ENCODE measurements at places on chromosomes 7 and 10. TPM values are rescaled to one million over a fixed set of nuclear protein-coding genes. Genes with fewer than 3 reads are reported as not detected.

Gene BPGM
- total RNA-seq = 13.2 TPM

Gene EPO
- total RNA-seq = not detected

GRCh38 chr10:5565205-5565545 is 40.4 kb downstream of the CALML3 start:
- peak; percentile 76 for DNase-seq

- DNase-seq = no peak
Observed at GRCh38 chr10:43310872-43311271, 44.0 kb upstream of the RASGEF1A start.

DNA sequence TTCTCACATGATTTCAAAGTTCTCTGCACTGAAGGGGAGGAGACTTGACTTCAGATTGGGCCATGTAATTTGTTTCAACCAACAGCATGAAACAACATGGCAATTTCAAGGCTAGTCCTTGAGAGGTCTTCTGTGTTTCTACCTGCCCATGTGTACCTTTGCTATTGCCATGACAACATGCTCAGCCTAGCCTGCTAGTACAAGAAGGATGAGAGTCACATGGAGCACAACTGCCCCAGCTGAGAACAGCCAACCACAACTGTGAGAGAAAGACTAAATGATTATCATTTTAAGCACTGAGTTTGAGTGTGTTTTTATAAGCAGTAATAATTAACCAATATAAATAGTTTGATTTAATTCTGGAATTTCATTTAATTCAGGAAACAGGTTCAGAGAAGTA is 41.9 kb downstream of the ANKMY2 start:
- no peak for DNase-seq

GRCh38 chr7:90669492-90669891 is 73.4 kb downstream of the CDK14 start:
- DNase-seq = no peak

Gene SPDYE11
- total RNA-seq = not detected

DNA sequence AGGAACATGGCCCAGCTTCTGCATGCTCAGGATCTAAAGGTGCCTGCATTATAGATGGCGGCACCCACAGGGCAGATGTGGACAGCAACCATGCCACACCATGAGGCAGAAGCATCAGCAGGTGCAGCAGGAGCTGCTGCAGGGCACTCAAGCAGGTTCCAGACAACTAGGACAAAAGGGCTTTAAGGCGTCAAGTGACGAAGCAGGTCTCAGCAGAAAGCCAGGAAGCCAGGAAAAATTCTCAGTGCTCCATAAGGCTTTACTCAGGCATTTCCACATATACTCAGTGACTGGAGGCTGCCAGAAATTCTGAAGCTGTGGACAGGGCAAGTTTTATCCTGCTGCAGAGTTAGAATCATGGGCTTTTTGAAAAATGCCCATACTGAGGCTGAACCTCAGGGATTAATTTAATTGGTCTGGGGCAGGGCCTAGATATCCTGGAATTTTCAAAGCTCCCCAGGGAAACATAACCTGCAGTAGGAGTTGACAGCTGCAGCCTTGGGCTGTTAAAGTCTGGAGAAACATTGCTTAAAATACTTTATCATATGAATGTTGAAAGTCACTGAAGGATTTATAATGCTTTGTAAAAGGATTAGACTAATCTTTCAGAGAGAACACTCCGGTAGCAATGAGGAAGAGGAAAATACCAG is 68.1 kb upstream of the RNF148 start:
- DNase-seq = no peak

DNA sequence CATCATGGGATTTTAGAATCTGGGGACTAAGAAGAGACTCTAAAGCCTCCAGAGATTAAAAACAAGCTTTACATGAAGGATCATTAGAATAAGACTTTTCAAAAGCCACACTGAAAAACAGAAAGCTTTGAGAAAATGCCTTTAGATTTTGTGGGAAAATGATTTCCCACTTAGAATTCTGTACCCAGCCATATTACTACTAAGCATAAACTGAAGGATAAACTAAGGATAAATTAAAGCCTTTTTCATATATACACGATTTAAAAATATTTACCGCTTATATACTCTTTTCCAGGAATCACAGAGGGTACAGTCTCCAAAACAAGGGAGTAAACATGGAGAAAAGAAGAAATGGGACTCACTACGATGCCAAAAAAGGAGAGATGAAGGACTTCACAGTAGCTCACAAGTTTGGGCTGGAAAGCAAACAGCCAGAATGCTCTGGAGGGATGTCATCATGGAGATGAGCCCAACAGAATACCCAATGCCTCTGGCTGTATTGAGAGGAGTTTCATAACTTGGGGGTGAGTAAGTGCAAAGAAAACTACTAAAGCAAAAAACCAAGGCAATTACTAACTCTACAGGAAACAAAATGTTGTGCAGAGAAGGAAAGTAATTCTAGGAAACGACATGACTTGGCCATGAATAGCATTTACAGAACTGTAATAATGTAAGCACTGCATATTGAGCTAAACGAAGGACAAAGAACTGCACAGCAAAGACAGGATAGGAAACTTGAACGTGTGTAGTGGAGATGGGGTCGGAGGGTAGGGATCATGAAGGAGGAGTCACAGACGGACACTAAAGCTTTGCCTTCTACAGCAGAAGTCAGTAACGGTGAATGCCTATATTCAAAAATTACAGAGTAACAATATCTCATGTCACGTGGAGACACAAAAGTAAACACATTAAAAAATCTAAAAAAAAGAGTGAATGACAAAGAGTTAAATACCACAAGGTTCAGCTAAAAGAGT is 61.4 kb upstream of the ASAH2 start:
- DNase-seq = no peak

- no peak for DNase-seq
Observed at GRCh38 chr10:68112837-68113236, 3.5 kb downstream of the MYPN start.

- DNase-seq = no peak
Observed at GRCh38 chr7:96388620-96389383, 66.9 kb upstream of the SLC25A13 start.

- DNase-seq = no peak
Observed at GRCh38 chr10:110857265-110858171, 14.2 kb upstream of the PDCD4 start.

- DNase-seq = no peak
Observed at GRCh38 chr7:98668255-98668654, 51.2 kb downstream of the NPTX2 start.

DNA sequence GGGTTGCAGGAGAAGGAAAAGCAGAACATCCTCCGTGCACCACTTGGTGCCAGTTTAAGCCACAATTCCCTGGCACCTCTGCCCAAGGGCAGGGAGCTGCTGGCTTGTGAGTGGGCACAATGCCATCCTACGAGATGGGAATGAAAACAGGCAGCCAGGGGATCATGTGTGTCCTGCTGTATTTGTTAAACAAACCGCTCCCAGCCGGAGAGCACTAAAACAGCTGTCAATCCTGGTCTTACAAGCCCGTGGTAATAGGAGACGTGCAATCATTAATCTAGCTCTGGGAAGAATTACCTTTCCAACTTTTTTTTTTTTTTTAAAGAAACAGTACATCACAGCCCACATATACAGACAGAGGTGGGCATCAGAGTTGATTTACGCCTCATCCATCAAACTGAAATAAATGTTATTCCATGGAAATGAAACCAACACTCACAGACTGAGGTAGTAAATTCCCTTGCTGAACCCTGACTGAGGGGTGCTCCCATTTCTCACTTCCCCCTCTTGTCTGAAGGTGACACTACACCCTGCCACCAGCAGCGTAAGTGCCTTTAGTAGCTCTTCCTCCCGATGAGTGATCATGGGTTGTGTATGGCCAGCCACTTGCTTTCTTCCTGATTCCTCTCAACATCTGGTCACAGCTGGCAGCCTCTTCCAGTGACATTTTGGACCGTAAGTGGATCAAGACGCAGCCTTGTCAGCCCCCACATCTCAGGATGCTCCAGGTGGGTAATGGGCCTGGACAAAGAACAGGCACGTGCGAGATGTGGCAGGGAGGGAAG is 143.8 kb downstream of the TEX36 start:
- no peak for DNase-seq

GRCh38 chr10:34200355-34200901 is 614.7 kb downstream of the PARD3 start:
- DNase-seq = no peak

Gene VTI1A
- total RNA-seq = 20.5 TPM

GRCh38 chr10:63423494-63423893 is 42.3 kb downstream of the JMJD1C start:
- DNase-seq = no peak

Gene CPA2
- not detected for total RNA-seq

Gene IPMK
- 3.0 TPM for total RNA-seq

GRCh38 chr7:146894927-146895326 is 778.3 kb downstream of the CNTNAP2 start:
- DNase-seq = no peak

- peak; percentile 92 for DNase-seq
Observed at GRCh38 chr10:124791547-124792348, at the start of gene EEF1AKMT2. EEF1AKMT2 (minus strand) TSS chr10:124791887; CDS start chr10:124791833, 54 bp downstream.

DNA sequence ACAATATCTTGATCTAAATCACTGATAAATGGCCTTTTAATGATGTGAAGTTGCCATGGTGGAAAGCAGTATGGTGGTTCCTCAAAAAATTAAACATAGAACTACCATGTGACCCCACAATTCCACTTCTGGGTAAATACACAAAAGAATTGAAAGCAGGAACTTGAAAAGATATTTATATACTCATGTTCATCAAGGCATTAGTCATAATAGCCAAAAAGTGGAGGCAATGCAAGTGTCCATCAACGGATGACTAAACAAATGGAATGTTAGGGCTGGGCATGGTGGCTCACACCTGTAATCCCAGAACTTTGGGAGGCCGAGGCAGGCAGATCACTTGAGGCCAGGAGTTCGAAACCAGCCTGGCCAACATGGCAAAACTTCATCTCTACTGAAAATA is 2.0 kb upstream of the DNAJC12 start:
- DNase-seq = no peak

GRCh38 chr10:123798856-123799255 is 92.8 kb downstream of the CPXM2 start:
- DNase-seq = no peak

- DNase-seq = no peak
Observed at GRCh38 chr10:24825551-24825950, 101.9 kb upstream of the ARHGAP21 start.

DNA sequence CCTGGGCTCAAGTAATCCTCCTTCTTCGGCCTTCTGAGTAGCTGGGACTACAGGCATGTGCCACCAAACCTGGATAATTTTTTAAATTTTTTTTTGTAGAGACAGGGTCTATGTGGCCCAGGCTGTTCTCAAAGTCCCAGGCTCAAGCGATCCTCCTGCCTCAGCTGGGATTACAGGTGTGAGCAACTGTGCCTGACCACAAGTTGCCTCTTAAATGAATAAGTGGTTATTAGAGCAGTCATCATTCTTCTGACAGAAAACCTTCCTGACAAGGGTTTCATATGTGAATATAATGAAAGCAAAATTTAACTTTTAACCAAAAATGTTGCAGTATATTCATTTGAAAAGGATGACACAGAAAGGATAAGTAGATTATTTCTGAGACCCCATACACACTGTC is 532.5 kb downstream of the GRM8 start:
- DNase-seq = no peak

Gene PAX4
- total RNA-seq = not detected

DNA sequence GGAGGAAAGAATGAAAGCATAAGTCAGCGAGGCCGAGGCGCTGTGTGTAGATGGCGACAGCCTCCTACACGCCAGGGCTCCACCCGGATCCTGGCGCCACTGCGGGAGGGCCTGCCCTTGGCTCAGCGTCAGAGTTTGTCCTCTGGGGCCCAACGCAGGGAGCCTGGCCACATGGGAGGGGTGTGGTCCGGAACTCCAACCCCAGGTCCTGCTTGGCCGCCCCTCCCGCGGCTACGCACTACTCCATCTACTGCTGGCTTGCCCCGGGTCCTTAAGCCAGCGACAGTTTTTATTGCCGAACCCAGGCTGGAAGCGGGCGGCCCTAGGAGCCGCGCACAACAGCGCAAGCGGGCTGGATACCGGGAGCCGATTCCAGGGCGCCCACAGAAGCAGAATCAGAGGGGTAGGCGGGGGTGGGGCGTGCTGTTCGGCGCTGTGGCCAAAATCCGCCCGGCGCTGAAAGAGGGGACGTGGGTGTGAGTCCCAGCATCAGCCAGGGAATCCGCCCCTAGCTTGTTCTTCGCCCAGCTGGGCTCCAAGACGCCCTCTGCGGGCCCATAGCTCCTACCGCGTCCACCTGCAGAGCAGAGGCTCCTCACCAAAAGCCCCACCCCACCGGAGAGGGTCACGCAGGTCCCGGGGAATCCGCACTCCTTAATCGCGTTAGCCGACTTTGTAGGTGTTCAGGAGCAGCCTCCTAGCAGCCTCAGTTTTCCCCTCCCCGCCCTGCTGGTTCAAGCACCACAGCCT is 4.5 kb downstream of the KAZALD1 start:
- DNase-seq = peak; percentile 90

DNA sequence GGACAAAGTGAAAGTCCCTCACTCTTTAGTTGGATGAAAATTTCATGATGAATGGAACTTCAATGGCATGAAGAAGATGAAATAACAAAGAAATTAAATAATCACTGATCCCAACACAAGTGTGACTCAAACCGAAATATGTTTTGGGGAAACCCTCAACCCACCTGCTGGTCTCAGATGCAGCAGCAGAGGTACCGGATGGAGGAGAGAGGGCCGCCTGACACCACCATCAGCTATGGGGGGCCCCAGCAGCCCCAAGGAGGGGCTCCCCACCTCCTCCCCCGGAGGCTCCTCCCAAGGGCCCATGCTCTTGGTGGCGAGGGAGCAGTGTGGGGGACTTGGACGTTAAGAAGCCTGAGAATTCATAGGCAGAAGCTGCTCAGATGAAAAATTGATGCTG is 137.2 kb upstream of the ADARB2 start:
- no peak for DNase-seq

DNA sequence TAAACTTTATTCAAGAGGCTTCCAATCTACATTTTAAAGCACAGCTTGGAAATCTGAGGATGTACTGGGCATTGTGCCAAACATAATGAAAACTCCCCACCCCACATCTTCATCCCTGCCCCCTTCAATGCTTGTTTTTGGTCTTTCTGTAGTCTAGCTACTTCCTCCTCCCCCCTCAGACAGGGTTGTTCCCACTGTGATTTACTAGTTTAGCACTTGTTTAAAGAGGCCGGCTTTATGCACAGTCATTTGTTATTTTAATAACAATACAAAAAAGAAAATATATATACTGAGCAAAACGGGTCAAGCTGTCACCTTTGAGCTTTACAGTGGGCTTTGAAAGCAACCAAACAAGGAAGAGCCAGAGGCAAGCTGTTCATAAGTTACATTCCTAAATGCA is 132.6 kb downstream of the CHRM2 start:
- no peak for DNase-seq

GRCh38 chr10:4046712-4047354 is 261.8 kb upstream of the KLF6 start:
- no peak for DNase-seq

DNA sequence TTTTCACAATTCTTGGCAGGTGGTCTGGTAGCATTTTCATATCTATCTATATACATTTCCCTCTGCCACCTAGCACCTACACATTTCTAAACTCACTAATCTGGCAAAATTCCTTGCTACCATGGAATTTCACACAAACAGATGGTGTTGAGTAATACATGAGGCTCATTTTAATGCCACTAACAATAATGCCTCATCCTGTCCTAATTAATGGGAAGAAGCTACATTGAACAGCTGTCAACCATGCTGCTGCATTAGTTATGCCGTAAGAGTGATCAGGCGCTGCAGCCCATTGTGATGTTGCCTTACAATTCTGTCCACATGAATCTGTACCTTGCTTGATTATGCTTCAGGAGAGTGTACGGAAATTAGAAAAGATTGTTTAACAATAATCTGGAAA is 23.2 kb downstream of the COL1A2 start:
- no peak for DNase-seq

Gene CUX1
- 171 TPM for total RNA-seq

GRCh38 chr7:6175645-6176044 is 96.8 kb downstream of the CYTH3 start:
- DNase-seq = no peak

Gene C10orf105
- total RNA-seq = not detected
